Kidney epithelial cell (primary cell): ENCODE measurements at places on chromosomes 2 and 18.

- peak; percentile 14 for DNase-seq
Observed at GRCh38 chr2:115165529-115166109, 723.2 kb downstream of the DPP10 start.

DNA sequence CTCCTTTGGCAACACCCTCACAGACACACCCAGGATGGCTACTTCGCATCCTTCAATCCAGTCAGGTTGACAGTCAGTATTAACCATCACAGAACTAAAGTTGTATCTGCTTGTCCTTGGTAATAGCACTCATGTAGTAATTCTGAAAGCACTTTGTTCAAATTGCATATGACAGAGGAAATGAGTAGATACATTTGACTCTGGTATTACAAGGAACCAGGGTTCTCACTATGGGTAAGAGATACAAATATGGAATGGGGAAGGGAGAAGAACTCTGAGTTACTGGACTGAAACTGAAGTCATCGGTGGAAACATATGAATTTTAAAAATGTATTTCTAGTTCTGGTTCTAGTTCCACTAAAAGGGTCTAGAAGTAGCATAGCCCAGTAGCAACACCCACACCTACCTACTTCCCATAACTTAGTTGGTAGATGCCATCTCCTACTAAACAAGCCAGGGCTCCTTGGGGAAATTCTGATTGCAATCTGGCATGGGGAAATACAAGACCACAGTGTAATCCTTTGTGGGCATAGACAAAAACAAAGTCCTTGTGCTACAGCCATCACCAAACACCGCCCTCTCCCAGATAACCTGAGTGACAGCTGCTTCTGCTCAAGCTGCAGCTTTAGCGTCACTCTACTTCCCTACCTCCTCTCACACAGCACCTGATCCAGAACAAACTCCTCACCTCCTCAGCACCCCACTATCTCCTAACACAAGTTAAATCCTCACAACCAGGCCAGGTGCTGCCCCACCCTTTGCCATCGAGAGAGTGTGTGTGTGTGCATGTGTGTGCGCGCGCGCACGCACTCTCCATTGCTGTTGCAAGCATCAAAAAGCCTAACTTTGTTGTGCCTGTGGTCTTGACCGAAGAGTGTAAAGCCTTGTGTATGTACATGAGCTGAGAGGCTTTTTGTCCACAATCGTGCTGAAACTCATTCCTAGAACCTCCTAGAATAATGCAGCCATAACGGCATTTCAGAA lies 31.4 kb upstream of the CD226 start:
- DNase-seq = no peak

DNA sequence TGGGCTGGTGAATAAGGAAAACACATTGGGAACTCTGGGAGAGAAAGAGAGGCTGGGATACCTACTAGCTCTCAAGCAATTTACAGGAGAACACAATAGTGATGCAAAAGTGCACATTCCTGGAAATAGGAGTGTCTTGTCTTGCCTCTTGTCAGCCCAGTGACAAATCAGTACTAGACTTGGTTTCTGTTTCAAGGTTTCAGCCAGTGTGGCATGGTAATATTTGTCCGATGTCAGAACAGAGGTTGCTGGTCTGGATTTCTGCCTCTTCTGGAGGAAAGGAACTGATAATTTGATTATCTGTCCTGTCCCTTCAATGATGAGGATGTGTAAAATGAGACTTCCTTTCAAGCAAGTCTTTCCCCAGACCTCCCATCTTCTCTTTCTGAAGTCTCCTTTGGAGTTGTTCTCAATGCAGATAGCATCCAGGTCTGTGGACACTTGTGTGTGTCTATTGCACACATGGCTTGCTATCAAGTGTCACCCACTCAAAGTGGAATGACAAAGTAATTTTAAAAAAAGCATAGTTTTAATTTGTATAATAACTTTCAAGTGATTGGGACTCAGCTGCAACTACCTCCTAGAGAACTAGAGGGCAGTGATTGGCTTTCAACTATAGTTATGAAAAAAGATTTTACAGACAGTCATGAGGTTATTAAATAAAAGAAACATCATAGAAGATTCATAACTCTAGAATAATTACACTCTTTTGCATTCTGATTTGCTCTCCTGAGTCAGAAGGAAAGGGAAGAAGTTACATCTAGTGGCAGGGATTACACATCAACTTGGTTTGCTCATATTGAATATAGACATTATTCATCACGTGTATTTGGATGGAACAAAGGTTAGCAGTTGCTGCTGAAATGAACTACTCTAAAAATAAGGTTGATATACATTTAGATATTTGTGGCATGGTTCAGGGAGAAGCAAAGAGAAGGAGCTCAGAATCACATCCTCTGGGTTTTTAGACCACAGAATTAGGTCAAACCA lies 4.5 kb downstream of the GPR39 start:
- no peak for DNase-seq

DNA sequence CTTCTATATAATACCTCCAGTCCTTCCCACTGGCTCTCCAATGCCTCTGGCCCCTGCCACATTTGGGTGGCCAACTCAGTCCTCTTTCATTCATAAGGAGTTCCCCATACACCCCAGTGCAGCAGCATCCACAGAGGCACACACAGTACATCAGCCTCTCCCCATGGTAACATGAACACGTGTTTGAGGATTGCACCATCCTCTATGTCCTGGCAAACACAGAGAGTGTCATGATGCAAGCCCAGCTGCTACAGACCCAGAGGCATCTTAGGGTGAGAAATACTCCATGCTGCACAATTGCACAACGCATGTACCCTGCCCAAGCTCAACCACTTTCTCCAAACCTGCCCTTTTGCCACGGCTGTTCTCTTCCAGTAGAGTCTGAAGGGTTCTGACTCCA lies 11.5 kb downstream of the IGFBP5 start:
- no peak for DNase-seq

GRCh38 chr18:79549638-79550000 lies 130.0 kb upstream of the CTDP1 start:
- DNase-seq = no peak

DNA sequence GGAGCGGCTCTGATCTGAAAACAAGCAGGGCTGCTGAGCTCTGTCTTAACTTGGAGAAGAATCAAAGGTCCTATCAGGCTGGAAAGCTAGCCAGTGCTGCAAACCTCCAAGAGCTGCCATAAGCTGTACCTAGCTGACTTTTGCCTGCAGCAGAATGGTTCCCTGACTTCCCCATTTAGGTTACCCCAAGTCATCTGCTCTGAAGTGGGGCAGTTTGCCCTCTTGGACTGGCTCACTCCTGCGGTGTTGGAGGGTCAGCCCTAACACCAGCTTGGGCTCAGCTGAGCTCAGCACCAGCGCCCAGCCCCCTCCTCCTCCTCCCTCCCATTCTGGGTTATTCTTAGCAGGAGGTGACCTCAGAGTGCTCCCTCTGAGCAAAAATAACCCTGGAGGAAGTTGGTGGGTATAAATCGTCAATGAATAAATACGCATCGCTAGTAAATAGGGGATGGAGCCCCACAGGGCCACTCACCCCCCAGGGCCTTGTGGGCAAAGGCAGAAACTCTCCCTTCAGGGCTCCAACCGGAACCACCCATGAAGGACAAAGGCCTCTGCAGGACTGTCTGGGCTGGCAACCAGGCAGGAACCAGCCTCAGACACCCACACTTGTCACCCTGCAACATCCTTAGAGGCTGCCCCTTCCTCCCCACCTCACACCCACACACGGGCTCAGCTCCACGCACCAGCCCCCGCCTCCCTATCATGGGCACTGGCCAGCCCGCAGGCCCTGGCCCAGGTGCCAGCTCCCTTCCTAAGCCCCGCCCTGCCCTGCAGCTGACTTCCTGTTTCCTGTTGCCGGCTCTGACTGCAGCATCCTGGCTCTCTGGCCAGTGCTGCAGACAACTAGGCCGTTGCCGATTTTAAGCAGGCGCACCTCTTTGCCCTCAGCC lies 46.9 kb downstream of the DNMT3A start:
- no peak for DNase-seq

DNA sequence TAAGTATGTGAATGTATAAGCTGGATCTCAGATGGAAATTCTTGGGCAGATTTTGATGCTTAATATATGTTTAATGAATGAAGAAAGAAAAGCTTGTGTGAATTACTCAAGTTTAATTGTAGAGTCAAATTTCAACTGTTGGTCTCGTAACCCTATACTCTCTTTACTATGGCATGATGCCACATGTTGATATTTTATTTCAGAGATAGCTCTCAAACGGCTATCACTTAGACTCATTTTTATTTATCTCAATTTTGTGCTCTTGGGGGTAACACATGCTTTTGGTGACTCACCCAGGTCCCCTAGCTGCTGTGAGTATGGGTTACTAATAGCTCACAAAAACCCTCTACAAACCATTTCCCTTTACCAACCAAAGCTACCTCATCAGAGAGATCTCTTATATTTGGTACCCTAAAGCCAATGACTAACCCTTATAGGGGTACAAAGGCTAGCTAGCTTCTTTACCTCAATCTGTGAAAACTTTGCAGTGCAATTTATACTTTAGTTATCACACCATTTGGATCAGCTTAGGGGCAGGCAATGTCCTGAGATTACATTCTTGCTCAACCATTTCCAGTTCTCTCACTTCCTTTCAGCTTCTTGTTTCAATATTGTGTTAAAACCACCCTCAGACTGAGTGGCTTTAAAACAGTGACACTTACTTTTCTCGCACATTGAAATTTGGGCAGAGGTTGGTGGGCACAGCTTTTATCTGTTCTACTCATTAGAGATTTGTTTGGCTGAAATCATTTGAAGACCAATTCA lies 240.3 kb downstream of the CDH7 start:
- DNase-seq = no peak

DNA sequence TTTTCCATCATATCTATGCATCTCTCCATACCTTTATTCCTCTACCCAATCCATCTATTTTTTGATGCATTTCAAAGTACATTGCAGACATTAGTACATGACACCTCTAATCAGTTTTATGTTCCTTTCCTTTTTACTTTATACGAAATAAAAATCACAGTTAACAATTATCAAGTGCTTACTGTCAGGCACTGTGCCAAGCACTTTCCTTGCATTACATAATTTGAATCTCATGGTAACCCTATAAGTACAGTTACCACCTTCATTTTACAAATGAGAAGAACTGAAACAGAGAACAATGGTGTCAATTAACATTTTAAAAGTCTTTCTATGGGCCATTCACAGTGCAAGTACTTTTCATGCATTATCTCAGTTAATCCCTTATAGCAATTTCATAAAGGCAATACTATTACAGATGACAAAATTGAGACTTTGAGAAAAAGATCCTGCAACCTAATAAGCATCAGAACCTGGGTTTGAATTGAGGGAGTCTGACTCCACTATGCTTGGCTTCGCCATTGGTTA lies 544.4 kb upstream of the TNP1 start:
- no peak for DNase-seq

DNA sequence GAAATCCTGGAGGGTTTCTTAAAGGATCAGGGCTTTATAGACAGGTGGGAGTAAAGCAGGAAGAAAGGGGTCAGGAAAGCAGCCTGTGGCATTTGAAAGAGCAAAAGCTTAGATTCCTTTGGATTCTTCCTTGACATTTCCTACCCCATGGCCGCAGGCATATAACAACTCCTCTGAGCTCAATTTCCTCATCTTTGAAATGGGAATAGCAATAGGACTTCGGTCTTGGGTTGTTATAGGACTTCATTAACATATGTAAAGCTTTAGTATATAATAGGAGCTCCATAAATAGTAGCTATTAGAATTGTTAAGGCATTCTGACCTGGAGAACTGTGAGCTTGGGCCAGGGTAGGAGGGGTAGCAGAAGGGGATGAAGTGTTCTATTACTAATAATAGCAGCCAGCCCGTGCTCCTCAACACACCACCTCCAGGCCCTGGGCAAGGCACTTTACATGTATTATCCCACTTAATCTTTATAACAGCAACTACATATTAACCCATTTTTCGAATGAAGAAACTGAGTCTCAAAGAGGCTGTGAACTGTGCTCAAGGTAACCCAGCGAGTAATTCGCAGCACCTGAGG lies 10.6 kb downstream of the ZFP36L2 start:
- DNase-seq = no peak

GRCh38 chr2:207869784-207870778 lies 100.4 kb upstream of the FZD5 start:
- peak; percentile 95 for DNase-seq

DNA sequence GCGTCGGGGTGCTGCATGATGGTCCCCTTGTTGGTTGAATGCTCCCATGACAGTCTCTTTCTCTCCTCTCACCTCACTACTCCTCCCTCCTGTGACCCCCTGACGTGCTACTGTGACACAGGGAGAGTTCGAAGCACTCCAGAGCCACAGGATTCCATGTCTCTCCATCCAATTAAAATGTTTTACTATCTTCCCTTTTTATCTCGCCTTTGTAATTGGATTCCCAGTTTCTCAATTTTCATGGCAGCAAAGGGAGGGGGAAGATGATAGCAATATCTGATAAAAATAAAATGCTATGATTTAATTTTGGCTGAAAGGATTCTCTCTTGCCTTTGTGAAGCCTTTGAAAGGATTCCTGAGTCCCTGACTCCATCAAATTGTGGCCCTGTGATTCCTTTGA lies 271.9 kb upstream of the SLC14A2 start:
- no peak for DNase-seq

- no peak for DNase-seq
Observed at GRCh38 chr2:71989671-71990070, 158.0 kb downstream of the CYP26B1 start.

DNA sequence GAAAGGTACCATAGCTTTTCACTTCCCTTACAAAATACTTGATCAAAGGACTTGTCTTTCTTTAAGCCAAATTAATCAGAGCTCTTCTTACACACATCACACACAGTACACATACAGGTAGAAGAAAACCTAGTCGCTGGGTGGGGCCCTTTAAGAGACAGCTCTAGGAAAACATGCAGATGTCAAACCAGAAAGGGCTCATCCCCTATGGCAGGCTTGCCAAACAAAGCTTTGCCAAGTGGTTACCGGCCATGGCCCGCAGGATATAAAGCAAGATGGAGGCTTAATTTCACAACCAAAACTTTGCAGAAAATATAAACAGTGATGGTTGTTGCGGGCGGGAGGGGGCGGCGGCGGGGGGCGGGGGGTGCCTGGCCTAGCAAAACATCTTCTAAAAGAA lies 2156.0 kb upstream of the PIK3C3 start:
- DNase-seq = no peak

DNA sequence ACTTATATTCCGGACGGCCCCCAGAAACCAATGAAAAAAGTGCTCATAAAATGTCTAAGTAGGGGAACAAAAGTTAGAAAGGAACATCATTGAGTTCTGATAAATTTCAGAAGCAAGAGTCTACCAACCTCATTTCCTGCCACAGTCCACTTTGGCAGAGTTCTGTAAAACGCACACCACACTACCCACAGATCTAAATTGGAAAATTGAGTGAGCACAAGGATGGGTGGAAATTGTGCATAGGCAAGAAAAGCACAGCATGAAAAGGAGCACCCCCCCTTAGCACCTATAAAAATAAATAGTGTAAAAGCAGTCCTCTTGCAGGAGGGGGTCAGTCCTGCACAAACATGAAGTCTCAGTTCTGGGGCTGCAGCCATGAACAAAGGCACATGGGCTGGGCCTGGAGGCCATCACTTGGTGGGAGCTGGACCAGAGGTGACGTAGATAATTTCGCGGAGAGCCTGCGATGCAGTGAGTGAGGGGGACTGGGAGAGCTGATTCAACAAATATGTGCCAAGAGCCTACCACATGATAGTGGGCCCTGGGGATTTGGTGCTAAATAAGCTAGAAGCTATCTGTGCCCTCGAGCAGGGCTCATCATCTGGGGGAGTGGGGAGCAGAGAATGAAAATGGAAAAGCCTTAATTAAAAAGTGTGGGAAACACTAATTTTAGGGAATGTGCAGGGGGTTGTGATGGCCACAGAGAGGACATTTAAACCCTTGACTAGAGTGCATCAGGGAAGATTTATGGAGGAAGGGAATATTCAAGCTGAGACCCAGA lies 48.9 kb upstream of the SPP2 start:
- no peak for DNase-seq
